ENCODE measurements at places on chromosomes 2 and 18.

DNA sequence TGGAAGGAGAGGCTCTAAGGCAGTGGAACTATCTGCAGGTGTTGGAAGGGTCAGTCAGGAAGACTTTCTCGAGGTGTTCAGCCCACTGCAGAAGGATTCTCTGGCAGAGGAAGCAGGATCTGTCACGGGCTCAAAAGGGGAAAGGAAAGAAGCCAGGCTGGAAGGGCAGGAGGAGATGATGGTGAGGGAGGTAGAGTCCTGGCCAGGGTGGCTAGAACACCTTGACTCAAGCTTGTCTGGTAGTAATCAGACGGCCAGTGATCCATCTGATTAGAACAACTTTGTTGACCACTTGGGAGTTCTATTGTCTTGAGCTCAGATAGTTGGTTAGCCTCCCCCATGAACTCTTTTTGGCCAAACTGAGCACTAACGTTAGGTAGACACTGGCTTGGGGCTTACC is 9.7 kb upstream of the ATOH8 start:
- DNase-seq = no peak

DNA sequence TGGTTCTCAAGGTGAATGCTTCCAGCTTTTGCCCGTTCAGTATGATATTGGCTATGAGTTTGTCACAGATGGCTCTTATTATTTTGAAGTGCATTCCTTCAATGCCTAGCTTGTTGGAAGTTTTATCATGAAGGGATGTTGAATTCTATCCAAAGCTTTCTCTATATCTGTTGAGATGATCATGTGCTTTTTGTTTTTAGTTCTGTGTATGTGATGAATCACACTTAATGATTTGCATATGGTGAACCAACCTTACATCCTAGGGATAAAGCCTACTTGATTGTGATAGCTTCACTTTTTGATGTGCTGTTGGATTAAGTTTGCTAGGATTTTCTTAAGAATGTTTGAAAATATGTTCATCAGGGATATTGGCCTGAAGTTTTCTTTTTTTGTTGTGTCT is 112.1 kb downstream of the MBD2 start:
- no peak for DNase-seq

DNA sequence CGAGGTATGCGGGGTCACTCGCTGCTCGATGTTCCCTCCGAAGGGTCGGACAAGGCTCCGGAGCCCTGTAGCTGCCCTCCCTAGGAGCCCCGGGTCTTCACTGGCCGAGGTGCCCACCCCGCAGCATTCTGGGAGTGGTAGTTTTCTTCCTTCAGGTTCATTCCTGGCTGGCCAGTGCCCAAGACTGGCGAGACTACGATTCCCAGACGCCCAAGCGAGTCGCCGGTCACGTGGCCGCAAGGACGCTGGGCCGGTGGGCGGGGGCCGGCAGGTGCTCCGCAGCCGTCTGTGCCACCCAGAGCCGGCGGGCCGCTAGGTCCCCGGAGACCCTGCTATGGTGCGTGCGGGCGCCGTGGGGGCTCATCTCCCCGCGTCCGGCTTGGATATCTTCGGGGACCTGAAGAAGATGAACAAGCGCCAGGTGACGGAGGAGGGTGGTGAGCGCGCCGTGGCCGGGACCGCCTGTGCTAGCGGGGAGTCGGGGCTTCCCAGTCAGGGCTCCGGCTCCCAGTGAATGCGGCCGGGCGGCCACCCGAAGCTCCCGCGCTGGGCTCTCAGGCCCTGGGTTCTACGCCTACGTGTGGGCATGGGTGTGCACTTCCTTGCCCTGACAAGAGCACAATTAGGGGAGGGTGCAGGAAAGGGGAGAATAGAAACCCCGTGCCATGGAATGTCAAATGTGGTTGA is at the start of gene SEC11C:
TSS of gene SEC11C (plus strand) at position 270 of the 687 bp plus-strand sequence. CDS start at position 335, 65 bp downstream.
- DNase-seq = peak; percentile 98

- no peak for DNase-seq
These were observed 860.8 kb upstream of the ACVR2A start for GRCh38 chr2:146984014-146984413.

- DNase-seq = peak; percentile 48
These were observed 45.8 kb downstream of the PTPN2 start for GRCh38 chr18:12838178-12838634.

DNA sequence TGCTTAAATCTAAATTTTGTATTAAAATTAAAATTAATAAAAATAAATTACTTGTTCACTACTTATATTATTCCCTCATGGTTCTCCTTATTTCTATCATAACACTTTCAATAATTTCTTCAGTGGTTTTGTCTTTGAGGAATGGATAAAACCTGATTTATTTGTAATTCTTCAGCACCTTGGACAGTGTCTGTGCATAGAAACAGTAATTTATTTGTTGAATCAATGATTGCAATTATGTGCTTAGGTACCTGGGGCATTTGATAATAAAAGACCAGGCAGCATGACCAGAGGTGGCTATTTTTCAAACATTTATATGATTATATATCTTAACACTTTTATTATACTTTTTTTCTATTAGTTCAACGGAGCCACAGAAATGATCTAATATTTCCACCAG is 1062.7 kb downstream of the DSC3 start:
- no peak for DNase-seq

All from activated CD4-positive, alpha-beta T cell treated with anti-CD3 and anti-CD28 coated beads, Interleukin-10, Interleukin-2, amounts not matched to agents 100 ng/mL and 50 ng/mL, durations not matched to agents 16 hours and 8 hours (primary cell).